ENCODE measurements at places on chromosomes 4 and X.

- no peak for DNase-seq
Measured at GRCh38 chr4:184895012-184895695, 69.4 kb upstream of the ACSL1 start.

- DNase-seq, result no peak
Measured at GRCh38 chr4:76605099-76605563, 170.1 kb downstream of the SHROOM3 start.

GRCh38 chr4:107432451-107432850 lies 287.6 kb downstream of the PAPSS1 start:
- DNase-seq, result no peak

DNA sequence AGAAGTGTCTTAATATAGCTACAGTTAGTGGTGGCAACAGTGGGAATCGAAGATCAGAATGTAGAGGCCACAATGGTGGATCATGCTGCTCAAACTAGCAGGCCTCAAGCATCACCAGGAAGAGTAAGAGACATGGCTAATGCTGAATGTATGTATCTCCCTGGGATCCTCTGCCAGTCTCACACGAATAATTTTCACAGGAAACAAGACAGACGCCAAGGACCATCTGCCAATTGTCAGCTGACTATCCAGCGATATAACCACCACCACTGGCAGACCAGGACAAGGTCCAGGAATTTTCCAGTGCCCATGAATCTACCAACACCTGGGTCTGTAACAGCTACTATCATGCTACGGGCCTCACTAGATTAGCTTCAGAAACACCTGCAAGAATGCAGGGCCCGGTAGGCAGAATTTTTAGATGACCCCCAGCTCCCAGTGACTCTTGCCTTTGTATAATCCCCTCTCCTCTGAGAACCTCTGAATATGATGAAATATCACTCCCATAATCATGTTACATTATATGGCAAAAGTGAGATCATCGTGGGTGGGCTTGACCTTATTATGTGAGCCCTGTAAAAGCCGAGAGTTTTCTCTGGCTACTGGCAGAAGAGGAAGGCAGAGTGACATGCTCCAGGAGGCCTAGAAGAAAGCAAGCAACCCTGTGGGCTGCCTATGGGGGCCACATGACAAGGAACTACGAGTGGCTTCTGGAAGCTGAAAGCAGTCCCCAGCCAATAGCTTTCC lies 429.8 kb downstream of the BCOR start:
- no peak for DNase-seq

DNA sequence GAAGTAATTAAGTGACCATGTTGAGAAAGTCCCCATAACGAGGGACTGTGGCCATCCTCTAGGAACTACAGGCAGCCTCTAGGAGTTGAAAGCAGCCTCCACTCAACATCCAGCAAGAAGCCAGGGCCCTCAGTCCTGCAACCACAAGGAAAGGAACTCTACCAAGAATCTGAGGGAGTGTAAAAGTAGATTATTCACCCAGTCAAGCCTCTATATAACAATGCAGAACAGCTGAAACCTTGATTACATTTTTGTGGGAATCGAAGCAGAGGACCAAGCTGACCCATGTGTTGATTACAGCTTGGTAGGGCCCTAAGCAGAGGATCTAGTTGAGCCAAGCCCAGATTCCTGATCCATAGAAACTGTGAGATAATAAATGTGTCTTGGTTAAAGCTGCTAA lies 17.1 kb downstream of the RPS6KA6 start:
- no peak for DNase-seq

- DNase-seq, result no peak
Measured at GRCh38 chr4:99749445-99750391, 66.9 kb upstream of the DAPP1 start.

All from stimulated activated CD4-positive, alpha-beta T cell treated with anti-CD3 and anti-CD28 coated beads, Interleukin-15, amount 100 ng/mL, for 1 hour (primary cell).